ENCODE measurements at places on chromosomes 1 and 21. TPM values are rescaled to one million over a fixed set of nuclear protein-coding genes. Genes with fewer than 3 reads are reported as not detected.

GRCh38 chr1:236957235-236957634, 47.0 kb downstream of the MT1HL1 start:
- DNase-seq: no peak

Gene CDA
- 36.3 TPM for total RNA-seq

Gene TIPRL
- 50.1 TPM for total RNA-seq

- DNase-seq: no peak
These were observed 73.5 kb downstream of the EPS15 start for GRCh38 chr1:51445351-51446090.

Gene OR6N1
- total RNA-seq: not detected

DNA sequence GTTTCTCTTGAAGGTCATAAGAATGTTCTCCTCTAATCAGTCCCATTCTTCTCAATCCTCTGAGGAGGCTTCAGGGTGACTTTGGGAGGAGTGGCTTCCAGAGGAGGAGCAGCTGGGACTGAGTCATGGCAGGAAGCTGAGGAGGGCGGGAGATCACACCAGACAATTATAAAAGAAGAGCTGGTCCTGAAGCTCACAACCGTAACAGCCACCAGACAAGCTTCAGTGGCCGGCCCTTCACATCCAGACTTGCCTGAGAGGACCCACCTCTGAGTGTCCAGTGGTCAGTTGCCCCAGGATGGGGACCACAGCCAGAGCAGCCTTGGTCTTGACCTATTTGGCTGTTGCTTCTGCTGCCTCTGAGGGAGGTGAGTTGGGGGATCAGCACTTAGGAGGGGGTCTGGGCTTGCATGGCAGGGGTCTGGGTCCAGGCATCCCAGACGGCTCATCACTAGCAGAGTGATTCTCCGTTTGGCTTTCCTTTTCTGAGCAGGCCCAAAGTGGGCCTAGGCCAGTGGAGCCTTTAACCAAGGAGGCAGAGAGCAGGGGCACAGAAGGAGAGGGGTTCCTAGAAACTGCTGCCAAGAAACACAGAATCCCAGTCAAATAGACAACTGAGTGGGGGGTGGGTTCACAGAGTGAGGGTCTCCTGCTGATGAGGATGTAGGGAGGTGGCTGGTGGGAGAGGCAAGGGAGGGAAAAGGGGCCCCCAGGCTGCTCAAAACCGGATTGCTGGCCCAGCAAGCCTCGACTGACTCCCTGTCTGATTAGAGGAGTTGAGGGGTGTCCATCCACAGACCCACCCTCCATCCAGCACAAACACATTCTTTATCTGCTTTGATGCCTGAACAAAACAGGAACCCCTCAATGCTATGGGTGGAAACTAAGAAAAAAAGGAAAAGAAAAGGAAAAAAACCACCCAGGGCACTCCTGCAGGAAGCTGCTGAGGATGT, at the start of gene ECM1:
Gene ECM1 (plus strand): TSS at position 198 of the 953 bp plus-strand sequence. CDS start 101 bp downstream, at position 299.
- DNase-seq: peak; percentile 78

Gene KCNJ15
- not detected for total RNA-seq

Gene OR2T2
- not detected for total RNA-seq

Gene AQP10
- total RNA-seq: not detected

DNA sequence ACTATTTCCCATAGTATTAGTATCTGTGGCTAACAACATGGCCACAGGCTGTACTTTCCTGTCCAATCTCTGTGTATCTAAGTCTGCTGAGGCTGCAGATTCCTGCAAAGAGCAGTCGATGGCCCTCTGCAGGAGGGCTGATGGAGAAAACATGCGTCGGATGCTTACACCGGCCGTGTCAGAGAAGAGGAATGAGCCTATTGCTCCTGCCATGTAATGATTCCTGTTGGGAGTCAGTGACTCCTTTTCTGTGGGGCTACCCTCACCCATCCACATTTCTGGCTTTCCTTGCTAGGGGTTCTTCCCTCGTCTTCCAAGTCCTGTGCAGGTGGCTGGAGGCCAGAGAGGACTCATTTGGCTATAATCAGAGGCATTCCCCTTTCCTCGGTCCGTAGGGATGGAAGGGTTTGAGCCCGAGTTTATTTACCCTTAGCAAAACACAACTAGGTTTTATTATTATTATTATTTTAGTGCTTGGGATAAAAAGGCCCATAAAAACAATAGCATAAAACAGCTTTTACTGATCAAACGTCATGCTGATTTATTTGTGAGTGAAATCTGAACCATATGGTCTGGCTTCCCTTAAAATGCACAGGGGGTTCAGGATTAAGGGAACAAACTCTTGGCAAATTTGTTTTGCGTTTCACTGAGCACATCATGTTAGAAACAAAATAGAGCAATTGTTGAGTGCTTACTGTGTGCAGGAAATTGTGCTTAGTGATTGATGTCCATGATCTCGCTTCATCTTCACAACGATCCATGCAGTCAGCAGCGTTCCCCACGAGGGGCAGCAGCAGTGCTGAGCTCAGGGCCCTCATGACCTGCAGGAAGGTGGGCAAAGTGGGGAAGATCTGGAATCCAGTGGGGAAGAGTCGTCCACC, 70.8 kb downstream of the KIF26B start:
- no peak for DNase-seq

Gene ITPKB
- total RNA-seq: 17.7 TPM

- DNase-seq: peak; percentile 98
These were observed at the start of the genes COPA and NCSTN for GRCh38 chr1:160342953-160343869. Gene COPA (minus strand): TSS chr1:160343250. CDS start chr1:160343170, 80 bp downstream. Gene NCSTN (plus strand): TSS chr1:160343383. CDS start chr1:160343397, 14 bp downstream.

- DNase-seq: no peak
These were observed 239.4 kb downstream of the BACH1 start for GRCh38 chr21:29538115-29538514.

GRCh38 chr1:17655169-17655568, 100.0 kb upstream of the ACTL8 start:
- DNase-seq: no peak

- DNase-seq: no peak
These were observed 44.6 kb upstream of the SIM2 start for GRCh38 chr21:36654324-36654723.

DNA sequence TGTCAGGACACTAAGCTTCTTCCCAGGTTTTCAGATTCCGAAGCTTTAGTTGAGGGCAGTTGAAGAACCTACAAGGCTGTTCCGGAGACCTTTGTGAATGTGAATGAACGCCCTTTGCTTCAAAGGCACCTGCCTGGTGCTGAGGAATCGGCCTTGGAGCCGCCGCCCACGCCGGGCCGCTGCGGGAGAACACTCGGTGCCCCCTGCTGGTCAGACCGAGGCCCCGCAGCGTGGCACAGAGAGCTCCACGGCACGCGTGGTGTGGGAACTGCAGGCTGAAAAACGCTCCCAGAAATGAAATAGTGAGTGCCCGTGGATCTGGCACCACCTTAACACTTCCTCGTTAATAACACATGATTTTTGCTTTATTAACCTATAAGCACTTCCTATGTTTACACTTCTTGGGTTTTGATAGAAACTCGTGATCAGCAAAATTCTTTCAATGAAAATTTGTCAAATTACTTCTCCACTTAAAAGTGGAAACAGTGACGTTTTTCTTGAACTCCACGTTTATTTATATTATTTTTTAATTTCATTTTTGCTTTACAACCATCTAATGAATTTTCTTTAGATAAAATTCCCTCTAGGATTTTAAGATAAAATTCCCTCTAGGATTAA, 460.6 kb downstream of the DSCAM start:
- DNase-seq: peak; percentile 49

GRCh38 chr1:185229981-185230380, 73.0 kb downstream of the SWT1 start:
- no peak for DNase-seq

GRCh38 chr1:9761855-9762254, 61.9 kb downstream of the CLSTN1 start:
- no peak for DNase-seq

Gene MPL
- total RNA-seq: not detected

- DNase-seq: no peak
These were observed 3.6 kb downstream of the CHAF1B start for GRCh38 chr21:36388835-36389234.

- DNase-seq: no peak
These were observed 40.6 kb upstream of the ST6GALNAC3 start for GRCh38 chr1:76033800-76034475.

DNA sequence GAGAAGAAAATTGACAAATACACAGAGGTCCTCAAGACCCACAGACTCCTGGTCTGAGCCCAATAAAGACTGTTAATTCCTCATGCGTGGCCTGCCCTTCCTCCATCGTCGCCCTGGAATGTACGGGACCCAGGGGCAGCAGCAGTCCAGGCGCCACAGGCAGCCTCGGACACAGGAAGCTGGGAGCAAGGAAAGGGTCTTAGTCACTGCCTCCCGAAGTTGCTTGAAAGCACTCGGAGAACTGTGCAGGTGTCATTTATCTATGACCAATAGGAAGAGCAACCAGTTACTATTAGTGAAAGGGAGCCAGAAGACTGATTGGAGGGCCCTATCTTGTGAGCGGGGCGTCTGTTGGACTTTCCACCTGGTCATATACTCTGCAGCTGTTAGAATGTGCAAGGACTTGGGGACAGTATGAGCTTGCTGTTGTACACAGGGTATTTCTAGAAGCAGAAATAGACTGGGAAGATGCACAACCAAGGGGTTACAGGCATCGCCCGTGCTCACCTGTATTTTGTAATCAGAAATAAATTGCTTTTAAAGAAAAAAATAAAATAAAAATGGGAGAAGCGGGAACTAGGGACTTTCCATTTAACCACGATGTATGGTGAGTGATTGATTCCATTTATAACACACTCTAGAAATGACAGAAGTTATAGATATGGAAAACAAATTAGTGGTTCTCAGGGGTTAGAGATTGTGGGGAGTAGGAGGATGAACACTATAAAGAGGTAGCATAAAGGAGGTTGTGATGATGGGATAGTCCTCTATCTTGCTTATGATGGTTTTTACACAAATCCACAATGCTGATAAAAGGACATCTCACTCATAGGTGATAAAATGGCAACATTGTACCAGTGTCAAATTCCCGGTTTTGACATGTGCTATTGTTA, 244.7 kb downstream of the MRPL39 start:
- no peak for DNase-seq

- peak; percentile 56 for DNase-seq
These were observed 8.7 kb downstream of the PDXK start for GRCh38 chr21:43727519-43728153.

GRCh38 chr1:149906570-149907075, 7.3 kb downstream of the BOLA1 start:
- no peak for DNase-seq

- DNase-seq: no peak
These were observed 62.8 kb upstream of the COA6 start for GRCh38 chr1:234310460-234310817.

DNA sequence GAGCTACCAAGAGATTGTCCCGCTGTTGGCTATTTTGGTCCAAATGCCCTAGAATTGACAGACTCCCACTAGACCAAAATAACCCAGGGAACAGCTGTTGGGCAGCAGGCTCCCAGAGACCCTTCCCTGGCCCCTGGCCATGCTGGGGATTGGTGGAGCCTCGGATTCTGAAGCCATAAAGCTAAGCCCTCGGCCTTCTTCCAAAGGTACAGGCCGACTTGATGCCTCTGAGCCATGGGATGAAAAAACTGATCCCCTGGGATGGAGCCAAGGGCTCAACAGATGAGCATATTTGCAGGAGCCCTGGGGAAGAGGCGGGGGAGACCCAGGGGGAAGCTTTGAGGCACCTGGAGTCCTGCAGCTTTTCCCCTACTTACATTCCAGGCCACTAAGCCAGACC, 1.0 kb upstream of the LRRC38 start:
- DNase-seq: no peak

- no peak for DNase-seq
These were observed 11.6 kb downstream of the AGO1 start for GRCh38 chr1:35894656-35895055.

DNA sequence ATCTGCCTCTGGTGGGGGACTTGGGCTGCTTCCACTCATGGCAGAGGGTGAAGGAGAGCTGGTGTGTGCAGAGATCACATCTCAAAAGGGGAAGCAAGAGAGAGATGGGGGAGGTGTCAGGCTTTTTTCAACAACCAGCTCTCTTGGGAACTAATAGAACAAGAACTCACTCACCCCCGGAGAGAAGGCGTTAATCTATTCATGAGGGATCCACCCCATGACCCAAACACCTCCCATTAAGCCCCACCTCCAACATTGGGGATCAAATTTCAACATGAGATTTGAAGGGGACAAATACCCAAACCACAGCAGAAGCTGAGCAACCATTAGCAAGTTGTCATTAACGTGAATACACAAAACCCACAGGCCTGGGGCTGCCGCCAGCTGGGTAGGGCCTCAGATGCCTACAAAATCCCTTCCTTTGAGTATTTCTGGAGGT, 12.0 kb upstream of the VWA5B1 start:
- no peak for DNase-seq

Gene CCDC185
- total RNA-seq: not detected

DNA sequence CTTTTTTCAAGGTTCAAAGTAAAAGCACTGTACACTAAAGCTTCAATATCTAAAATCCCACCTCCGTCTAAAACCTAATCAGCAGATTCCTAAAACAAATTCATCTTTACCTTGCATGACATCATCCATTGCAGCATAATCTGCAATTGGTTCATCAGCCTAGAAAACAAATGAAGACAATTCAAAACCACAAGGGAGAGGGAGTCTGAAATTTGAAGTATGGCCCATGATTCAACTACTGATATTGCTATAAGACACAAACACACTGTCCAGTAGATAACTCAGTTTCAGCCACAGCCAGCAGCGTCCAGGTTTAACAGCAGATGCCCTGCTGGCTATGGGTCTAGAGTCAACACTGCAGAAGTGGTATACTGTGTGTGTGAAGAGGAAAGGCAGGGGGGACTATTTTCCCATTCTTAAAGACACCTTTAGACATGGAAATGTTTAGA, 17.9 kb upstream of the RAP1GAP start:
- DNase-seq: no peak

DNA sequence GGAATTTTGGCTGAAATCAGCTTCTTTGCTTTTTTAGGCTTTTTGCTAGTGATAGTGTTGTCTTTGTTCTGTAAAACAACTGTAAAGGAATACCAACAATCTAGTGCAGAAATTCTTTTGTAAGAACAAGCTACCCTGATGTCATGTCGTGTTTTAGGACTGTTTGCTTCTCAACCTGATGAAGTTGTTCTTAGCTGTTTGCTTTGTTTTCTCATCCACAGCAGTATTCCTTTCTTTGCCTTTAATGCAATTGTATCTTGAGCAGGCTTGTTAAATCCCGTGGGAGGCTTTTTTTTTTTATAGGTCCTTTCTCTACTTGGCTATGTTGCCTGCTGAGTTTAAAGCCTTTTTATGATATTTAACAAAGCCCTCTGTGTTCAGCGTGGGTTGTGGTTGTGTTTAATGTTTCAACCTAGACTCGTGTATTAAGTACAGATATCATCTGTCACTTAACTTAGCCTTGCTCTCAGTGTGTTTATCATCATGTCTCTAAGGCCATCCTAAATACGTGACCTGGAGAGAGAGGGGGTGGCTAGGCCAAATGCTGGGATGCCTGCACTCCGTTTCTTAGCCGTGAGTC, 31.6 kb downstream of the ADARB1 start:
- no peak for DNase-seq

- peak; percentile 43 for DNase-seq
These were observed 24.2 kb upstream of the PEX19 start for GRCh38 chr1:160309185-160309557.

Measured in PC-3 (cell line).